Sigmoid colon (tissue), 7 donors: ENCODE measurements at places on chromosomes 12 and 14. TPM values are rescaled to one million over a fixed set of nuclear protein-coding genes. Genes with fewer than 3 reads are reported as not detected.
A peak's percentile ranks its signal among the peaks of the same experiment; 100 is the strongest.

The SMCO2 gene
- not detected for total RNA-seq

The C12orf54 gene
- total RNA-seq = 8.3 TPM

DNA sequence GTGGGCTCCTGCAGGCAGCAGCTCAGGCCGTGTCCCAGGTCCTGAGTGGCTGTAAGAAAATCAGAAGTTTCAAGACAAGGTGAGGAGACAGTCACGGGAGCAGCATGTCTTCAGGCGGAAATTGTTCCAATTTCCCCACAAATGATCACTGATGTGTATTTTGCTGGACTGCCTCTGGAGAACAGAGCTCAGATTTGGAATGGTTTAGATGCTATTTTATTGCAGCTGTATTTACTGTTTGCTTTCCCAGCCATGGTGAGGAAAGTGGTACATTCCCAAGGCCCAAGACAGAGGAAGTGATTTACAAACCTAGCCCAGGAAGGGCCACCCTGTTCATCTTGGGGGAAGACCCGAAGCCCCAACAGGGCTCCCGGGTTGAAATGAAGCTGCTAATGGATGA, 195.6 kb downstream of the CHST11 start:
- H3K36me3 ChIP-seq = no peaks in the 10 kb centered on the region
- H3K27ac ChIP-seq = no peak overlapping the region
- no peak overlapping the region for H3K4me3 ChIP-seq
- H3K27me3 ChIP-seq = no peaks in the 10 kb centered on the region
- no peak for DNase-seq

GRCh38 chr12:31729705-31730104, 884 bp upstream of the AMN1 start:
- no peaks in the 10 kb centered on the region for H3K27me3 ChIP-seq
- peaks cover 12% of the 10 kb centered on the region for H3K4me1 ChIP-seq
- no peak for DNase-seq
- peak overlapping the region; percentile 69 for H3K4me3 ChIP-seq
- H3K36me3 ChIP-seq = no peaks in the 10 kb centered on the region

- peaks cover 26% of the 10 kb centered on the region for H3K36me3 ChIP-seq
- peaks cover 10% of the 10 kb centered on the region for H3K4me1 ChIP-seq
- H3K27ac ChIP-seq = no peak overlapping the region
- no peak for DNase-seq
Observed at GRCh38 chr14:103346286-103346685, 12.2 kb downstream of the EIF5 start.
